ENCODE measurements at places on chromosomes 4 and X.

DNA sequence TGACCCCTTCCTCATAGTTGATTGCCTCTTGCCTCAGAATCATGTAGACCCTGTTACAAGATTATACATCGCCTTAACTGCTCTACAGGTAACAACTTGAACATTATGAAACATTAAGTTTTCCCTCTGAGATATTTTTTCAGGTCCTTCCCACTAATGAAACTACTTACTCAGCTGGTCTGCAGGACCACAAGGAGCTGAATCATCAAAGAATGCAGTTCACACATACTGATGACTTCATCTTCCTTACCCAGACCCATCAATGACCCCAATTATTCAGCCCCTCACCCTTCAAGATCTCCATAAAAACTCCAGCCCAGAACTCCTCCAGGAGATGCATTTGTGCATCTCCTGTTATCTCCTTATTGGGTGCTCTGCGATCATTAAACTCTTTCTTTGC is 720.9 kb downstream of the RAPGEF2 start:
- DNase-seq, result no peak

- DNase-seq, result no peak
Observed at GRCh38 chrX:107107459-107107858, 11.2 kb downstream of the RBM41 start.

GRCh38 chrX:15525664-15526416 is 25.2 kb downstream of the BMX start:
- no peak for DNase-seq

DNA sequence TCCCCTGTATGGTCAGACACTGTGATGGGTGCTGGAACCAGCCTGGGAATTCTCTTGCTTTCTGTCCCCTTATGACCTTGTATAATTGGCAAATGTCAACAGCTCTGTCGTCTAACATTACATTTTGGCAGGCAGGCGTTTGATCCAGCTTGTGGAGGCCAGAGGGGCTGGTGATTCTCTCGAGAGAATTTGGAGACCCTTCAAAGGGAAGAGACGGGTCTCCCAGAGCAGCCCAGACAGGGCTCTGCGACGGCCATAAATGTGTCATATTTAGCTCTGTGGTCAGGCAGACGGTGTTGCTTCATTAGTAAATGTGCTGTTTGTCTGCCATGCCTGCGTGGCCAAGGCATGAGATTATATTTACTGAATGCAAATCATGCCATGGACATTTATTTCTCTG is 68.7 kb downstream of the SORCS2 start:
- DNase-seq, result no peak

DNA sequence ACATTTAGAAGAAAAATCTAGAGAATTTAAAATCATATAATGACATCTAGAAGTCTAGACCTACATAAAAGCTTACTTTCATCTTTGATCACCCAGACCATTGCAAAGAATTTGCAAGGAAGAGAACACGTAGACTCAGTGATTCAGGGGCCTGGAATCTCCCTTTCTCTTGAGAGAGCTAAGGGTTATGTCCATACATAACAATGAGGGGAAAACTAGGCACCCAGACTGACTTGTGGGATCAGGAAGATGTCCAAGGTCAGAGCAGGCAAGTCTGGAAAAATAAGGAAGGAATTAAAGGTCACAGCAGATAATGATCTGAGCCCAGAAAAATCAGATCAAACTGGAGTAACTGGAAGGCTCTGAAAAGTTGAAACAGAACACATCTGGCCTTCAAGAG is 198.4 kb upstream of the SFRP2 start:
- no peak for DNase-seq

DNA sequence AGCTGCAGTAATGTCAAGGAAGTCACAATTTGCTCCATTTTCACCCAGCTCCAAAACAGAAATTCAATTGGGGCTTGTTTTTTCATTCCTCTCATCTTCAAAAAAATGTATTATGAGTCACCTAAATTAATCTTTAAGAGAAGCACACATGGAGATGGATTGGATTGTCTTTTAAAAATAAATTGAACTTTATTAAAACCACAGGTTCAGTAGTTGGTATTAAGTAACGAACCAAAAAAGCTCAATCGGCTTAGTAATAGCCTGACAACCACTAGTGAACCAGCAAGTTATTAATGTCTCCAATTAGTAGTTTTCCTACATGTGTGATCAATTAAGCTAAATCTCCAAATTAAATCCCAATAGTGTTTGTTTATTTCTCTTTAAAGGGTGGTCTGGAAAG is 283.5 kb upstream of the GIMD1 start:
- no peak for DNase-seq

DNA sequence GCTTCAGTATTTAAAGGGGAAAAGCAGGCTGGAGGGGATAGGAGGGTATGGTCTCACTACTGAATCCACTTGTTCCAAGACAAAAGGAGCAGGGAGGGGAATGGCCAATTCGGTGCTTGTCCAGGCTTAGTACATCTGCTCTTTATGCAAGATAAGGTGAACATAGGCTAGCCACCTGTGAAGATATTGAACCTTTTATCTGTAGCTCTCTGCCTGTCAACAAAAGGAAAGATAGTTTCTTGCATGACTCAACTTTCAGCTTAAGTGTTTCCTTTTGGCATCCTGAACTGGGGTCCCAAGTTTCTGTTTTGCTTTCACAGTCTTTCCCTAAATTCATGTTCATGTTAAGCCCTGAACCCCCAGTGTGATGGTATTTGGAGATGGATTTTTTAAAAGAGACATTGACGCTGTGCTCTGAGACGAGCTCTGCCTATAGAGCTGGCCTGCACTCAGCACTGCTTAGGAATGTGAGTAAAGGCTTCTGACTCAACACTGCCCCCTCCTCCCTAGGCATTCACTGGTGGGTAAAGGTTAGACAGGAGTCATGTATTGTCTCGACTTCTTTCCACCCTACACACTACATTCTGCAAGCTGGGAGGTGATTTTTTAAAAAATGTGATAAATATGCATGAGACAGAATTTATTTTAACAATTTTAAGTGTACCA is 28.2 kb downstream of the FAM149A start:
- DNase-seq, result peak; percentile 41

DNA sequence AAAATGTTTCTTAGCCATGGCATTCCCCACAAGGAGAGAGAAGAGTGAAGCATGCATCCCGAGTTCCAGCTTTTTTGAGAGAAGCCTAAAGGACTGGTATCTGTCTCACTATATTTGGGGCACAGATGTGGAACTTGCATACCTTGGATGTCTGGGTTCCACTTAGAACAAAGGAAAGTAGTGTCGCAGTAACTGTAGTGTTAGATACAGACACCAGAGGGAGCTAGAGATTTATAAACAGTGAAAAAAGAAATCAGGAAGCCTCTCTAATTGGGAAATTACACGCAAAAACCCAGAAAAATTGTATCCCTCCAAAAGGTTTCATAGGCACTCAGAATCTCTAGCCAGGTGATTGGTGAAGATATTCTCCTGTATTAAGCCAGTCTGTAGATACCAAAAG is 34.4 kb downstream of the AGTR2 start:
- DNase-seq, result peak; percentile 8

DNA sequence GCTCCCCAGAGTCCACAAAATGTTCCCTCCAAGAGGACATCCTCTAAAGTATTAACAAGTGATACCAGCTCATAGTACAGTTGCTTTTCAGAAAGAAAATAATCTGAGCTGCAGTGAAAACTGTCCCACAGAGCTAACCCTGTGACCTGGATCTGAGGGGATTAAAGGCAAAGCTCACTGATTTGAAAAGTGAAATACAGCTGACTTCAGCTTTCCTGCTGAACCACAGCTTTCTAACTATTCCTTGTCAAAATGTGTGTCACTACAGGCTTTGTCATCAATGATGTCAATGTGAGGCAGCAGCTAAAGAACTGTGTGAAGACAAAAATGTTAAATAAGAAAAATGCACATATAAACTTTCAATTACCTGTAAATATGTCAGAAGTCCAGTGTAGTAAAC is 36.9 kb downstream of the DCHS2 start:
- DNase-seq, result no peak

DNA sequence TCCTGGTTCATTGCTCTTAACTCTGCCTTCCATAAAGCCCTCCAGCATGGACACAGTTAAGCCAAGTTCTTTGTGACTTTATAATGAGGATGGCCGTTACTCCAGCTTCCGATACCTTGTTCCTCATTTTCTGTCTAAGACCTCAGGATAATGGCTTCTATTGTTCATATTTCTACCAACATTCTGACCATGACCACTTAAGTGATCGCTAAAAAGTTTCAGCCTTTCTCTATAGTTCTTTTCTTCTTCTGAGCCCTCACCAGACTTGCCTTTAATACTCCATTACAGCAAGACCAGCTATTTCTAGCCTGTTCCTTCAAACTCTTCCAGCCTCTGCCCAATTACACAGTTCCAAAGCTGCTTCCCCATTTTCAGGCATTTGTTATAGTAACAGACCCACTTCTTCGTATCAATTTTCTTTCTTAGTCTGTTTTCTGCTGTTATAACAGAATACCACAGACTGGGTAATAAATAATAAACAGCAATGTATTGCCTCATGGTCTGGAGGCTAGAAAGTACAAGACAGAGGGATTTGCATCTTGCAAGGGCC is 12.3 kb downstream of the RNF175 start:
- no peak for DNase-seq

DNA sequence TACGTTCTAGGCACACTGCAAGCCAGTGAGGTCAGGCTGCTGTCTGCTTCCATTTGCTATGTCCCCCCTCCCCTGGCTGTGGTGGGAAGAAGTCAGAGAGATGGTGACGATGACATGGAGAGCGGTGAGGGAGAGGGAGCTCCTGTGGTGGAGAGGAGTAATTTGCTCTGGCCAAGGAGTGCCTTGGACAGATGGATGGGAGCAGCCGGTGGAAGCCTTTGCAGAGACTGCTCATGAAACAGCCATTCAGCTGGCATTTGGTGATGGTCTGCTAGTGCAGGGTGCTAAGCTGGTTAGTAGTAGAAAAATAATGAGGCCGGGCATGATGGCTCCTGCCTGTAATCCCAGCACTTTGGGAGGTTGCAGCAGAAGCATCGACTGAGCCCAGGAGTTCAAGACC is 124.1 kb downstream of the FHDC1 start:
- DNase-seq, result no peak
